Activated CD8-positive, alpha-beta memory T cell treated with anti-CD3 and anti-CD28 coated beads for 1 hour (primary cell): ENCODE measurements at places on chromosomes 2 and 18.

- no peak for DNase-seq
Observed at GRCh38 chr2:190119257-190119656, 56.7 kb upstream of the MSTN start.

DNA sequence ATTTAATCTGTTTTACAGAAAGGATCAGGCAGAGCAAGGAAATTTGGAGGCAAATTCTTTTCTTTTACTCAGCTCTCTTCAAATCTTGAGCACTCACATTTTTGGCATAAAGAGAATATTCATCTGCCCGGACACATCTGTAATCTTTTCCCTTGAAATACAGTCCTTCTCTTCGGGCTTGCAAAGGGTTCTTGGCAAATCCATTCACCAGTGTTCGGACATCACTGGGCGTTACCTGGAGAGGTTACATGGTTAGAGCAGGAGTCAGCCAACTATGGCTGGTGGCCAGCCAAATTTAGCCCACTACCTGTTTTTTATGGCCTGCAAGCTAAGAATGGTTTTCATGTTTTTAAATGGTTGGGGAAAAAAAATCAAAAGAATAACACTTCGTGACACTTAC lies 2.1 kb downstream of the PFN4 start:
- no peak for DNase-seq

DNA sequence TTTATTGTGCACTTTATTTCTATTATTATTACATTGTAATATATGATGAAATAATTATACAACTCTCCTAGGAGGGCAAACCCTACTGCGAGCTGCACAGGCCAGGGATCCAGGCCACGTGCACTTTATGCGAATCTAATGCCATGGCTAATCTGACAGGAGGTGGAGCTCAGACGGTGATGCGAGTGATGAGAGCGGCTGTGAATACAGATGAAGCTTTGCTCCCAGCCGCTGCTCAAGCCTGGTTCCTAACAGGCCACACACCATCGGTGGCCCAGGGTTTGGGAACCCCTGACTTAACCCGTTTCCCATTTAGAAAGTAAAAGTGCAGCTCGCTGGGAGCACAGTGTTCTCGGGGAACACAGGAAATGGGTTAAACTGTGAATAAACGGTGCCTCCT lies 40.8 kb upstream of the RAB6D start:
- no peak for DNase-seq

- DNase-seq: no peak
Observed at GRCh38 chr2:102703748-102704147, 58.1 kb upstream of the TMEM182 start.

GRCh38 chr2:210318486-210318885 lies 3.5 kb upstream of the MYL1 start:
- DNase-seq: no peak

DNA sequence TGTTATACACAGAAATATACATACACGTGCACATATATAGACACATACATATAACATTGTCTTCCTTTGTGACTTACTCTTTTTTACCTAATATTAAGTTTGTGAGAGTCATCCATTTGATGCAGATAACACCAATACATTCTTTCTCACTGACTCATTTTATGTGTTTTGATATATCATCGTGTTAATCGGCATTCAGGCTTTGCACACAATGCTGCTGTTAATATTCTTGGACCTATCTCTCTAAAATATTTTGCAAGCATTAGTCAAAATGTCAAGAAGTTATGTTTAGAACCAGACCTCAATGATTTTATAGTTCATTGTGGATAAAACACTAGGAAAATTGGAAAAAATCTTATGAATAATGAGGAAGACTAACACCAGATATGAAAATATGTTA lies 441.1 kb downstream of the LRATD1 start:
- no peak for DNase-seq

- no peak for DNase-seq
Observed at GRCh38 chr2:26532301-26533250, 54.7 kb upstream of the OTOF start.
